ENCODE measurements at places on chromosomes 16 and 17.

DNA sequence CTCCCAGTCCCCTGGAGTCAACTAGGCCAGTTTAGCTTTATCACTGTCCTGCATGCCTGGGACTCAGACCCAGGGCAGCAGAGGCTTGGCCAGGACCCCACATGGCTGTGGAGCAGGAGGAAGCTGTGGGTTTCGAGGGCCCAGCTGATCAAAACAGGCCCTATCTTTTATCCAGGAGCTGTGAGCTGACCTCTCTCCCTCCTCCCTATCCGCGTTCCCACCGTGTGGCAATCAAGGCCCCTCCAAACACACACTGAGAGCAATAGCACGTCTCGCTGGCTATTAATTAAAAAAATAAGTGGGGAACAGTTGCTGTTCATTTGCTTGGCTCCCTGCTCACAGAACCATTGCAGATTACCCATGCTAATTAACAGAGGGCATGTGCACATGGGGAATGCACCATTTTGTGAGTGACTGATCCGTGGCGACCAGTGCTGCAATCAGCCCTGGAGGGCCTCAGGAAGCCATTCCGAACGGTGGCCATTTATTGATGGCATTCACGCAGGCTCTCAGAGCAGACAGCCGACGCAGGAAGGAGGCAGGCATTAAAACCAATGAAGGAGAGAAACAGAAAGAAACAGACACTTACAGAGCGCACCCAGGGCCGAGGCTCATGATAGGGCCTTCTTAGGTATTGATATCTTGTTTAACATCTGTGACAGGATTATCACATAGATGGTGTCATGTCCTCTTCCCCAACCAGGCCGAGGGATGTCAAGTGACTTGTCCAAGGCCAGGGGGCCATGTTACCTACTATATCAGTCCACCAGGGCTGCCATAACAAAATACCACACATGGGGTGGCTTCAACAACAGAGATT is 157.1 kb downstream of the KATNIP start:
- no peak for DNase-seq

- no peak for DNase-seq
Observed at GRCh38 chr17:16398270-16399267, 16.8 kb upstream of the TRPV2 start.

DNA sequence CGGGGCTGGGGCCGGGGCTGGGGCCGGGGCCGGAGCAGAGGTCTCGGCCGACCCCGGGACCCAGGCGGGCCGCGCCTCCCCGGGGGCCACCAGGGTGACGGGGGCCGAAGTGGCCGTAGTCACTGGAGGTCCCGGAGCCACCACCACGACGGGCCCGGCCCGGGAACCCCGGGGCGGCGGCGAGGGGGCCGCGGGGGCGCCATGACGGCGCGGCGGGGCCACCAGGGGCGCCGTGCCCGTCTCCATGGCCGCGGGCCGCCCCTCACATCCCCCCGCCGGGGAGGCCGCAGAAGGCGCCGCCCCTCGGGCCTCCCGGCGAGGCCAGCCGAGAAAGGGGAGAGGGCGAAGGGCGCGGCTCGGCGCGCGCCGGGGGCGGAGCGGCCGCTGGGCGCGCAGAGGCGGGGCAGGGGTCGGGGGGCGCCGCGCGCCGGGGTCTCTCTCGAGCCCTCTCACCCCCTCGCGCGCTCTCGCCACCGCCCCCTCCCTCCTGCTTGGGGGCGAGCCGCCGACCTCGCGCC is 297 bp downstream of the TBC1D10B start:
- no peak for DNase-seq

- DNase-seq, result no peak
Observed at GRCh38 chr17:75812096-75813013, 27.7 kb downstream of the UNK start.

GRCh38 chr17:41334385-41335305 is 16.0 kb downstream of the KRT33A start:
- no peak for DNase-seq

- no peak for DNase-seq
Observed at GRCh38 chr17:56870081-56870651, 36.2 kb downstream of the DGKE start.

DNA sequence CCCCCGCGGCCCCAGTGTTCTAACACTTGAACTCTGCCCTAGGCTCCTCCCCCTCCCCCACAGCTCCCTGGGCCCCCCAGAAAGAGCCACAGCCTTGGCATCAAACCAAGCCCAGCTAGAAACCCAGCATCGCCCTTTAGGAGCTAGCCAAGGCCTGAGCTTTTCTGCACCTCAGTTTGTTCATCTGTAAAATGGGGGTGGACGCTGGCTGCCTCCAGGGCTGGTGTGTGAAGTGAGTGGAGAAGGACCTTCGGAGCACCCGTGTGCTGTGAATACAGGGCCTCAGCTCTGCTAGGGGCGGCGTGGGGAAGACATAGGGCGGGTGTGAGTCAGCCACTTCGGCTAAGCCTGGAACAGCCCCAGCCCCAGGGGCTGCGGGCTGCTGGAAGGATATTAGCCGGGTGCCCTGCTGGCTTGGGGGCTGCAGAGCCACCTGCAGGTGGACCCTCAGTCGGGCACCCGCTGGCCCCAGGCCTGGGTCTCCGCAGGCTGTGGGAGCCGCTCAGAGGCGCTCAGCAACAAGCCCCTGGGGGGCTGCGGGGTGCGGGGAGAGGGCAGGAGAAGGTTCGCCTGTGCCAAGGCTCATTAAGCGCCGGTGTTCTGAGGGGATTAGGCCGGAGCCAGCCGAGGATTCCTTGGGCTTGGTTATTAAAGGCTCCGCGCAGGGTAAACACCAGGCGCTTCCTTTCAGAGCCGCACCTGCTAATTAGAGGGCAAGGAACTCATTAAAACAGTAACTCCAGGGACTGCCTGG is 217.0 kb upstream of the CIBAR2 start:
- no peak for DNase-seq

GRCh38 chr17:37772982-37773381 is 28.1 kb upstream of the HNF1B start:
- no peak for DNase-seq

GRCh38 chr16:11597235-11598095 is 10.7 kb upstream of the LITAF start:
- no peak for DNase-seq

DNA sequence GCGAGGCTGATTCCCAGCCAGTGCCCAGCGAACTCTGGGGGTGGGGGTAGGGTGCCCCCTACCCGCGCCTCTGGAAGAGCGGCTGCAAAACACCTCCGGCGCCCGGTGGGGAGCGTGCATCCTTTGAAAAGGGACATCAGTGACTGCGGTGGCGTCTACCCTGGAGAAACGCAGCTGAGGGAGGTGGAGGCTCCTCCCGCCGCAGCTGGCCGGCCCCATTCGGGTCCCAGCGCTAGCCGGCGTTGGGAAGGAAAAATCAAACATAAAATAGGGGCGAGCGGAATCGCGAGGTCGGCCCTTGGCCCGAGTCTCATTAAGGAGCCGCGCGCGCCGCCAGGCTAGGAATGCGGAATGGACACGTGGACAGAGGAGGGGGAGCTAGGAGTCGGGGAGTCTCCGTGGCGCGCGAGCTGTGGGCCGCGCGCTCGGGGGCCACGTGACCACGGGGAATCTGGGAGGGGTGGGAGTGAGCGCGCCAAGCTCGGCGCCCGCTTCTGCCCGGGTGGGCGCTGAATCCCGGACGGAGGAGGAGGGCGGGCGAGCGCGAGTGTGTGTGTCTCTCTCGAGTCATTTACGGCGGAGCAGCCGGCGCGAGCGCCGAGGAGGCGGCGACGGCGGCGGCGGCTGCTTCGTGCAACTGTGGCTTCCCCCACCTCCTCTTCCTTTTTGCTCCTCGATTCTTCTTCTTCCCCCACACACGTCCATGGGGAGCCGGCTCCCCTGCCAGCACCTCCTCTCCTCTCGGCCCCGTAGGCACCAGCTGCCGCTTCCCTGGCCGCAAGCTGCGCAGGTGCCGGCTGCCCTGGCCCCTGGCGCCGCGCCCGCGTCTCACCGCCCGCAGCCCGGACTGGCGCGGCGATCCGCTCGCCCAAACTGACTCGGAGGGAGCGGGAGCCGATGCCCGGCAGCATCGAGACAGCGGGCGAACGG is at the start of gene TMEM132E:
TSS of gene TMEM132E (plus strand) at position 566 of the 930 bp plus-strand sequence. CDS start 1,495 bp downstream, outside the sequence.
- no peak for DNase-seq

DNA sequence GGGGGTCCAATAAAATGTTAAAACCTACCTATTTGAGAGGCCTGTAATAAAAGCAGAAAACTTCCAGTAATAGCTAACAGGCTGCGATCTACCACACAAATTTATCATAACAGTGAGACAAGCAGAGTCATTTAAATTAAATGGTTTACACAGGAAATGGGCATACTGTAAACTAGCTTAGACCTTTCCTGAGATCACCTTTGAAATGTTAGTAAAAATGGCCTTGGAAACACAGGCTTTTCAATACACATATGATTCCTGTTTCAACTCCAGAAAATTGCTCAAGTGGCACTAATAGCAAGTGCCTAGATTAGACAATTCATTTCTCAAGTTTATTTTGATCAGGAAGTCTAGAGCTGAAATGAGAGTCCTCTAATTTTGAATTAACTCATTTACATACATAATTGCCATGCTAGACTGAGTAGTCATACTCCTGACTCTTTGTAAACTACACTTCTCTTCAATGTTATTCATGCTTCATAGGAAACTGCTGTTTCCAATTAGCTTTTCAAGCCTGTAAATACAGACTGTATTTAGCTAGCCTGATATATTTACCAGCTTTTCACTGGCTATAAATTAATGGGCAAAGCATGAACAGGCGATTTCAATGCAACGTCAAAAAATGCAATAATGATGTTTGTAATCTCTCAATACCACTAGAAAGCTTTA is 43.3 kb downstream of the PARN start:
- DNase-seq, result no peak

DNA sequence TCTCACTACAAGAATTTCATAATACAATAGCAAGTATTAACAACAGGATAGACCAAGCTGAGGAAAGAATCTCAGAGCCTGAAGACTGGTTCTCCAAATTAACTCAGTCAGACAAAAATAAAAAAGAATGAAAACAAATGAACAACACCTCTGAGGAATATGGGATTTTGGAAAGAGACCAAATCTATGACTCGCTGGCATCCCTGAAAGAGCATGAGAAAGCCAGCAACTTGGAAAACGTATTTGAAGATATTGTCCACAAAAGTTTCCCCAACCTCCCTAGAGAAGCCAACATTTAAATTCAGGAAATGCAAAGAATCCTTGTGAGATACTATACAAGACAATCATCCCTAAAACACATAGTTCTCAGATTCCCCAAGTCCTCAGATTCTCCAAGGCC is 20.9 kb downstream of the NLRP1 start:
- no peak for DNase-seq

DNA sequence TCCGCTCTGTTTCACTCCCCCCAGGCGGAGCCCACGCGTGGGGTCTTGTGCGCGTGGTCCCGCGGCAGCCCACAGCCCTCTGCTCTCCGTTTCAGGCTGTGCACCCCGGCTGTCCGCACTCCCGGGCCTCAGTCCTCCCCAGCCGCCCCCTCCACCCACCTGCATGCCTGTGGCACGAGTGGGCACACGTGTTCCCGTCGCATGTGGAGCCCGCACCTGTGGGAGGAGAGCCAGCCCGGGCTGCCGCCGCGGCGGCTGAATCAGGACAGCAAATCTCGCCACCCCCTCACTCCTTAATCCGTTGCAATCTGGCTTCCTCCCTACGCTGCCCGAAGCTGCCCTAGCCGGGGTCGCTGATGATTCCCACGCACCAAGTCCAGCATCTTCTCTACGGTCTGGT is 69.9 kb upstream of the GRIN2A start:
- DNase-seq, result no peak

DNA sequence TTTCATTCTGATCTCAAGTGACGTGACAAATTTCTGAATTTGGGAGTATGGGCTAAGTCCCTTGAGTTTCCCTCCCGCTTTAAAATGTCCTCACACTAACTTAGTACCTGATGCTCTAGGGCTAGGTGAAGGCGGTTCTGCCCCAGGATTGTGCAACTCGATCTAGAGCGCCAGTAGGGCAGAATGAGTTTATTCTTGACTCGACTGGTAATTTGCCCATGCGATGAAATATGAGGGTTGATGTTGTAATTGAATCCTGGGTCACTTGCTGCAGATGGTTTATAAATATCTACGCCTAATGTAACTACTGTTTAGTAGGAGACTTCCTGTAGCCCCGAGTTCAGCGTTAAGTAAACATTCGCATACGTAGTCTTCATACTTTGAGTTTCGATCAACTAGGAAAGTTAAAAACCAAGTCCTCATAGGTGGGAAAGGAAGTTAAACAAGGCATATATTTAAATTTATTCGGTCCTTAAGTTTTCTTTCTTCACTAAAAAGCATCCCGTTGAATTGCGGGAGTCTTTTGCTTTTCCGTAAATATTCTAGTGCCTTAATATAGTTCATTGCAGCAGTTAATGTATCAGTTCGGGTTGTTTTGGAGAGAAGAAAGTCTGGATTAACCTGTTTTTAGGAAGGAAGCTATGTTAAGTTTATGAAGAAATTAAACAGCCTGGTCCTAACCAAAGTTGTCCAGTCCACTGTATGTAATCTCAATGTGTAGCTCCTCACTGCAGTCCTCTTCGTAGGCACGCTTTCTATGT is 1.6 kb downstream of the CTCF start:
- no peak for DNase-seq

GRCh38 chr16:27232061-27232900 is 29.0 kb downstream of the KDM8 start:
- DNase-seq, result peak; percentile 79

DNA sequence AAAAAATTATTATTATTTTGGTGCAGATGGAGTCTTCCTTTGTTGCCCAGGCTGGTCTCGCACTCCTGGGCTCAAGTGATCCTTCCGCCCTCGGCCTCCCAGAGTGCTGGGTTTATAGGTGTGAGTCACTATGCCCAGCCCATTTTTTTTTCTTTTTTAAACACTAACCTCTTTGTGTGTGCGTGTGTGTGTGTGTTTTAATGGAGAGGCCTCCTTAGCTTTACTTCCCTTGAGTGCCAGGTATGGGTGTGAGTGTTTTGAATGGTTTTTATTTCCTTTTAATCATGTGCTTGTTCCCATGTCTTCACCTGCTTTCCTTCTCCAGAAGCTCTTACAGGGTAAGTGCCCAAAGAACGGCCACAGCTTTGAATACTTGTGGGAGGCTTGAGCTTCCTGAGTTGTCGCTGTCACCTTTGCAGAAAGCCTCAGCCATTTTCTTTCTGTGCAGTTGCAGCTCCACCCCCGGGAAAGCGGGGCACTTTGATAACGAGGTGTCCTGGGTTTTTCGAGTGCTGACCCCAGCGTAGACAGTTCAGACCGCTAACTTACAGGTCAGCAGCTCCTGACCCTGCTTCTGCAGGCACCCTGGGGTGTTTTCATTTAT is 22.6 kb downstream of the AKAP1 start:
- DNase-seq, result no peak

Measured in stimulated activated CD4-positive, alpha-beta T cell treated with anti-CD3 and anti-CD28 coated beads, Interleukin-1b, Interleukin-23, amount 100 ng/mL, for 48 hours (primary cell).